ENCODE measurements at places on chromosomes 12 and 14. TPM values are rescaled to one million over a fixed set of nuclear protein-coding genes. Genes with fewer than 3 reads are reported as not detected.

GRCh38 chr12:96343347-96343954 is 56.8 kb downstream of the CDK17 start:
- H3K27ac ChIP-seq = peak overlapping the region; percentile 26
- H3K4me3 ChIP-seq = peak overlapping the region; percentile 51
- H3K4me1 ChIP-seq = peaks cover 32% of the 10 kb centered on the region

DNA sequence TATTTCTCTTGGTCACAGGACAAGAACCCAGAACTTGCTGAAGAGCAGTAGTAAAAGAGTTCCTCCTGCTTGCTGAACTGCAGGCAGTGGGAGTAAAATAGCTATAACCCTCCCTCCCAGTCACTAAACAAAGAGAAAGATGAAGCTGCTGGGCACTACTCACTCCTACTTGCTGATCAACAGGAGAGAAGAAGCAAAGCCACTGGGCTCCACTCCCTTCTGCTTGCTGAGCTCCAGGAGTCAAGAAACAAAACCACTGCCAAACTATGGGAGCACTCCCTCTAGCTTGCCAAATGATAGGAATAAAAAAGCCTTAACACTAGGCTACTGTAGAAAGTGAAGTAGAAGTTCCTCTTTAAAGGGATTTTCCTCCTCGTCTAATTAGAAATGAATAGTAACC is 155.3 kb downstream of the RASSF9 start:
- no peaks in the 10 kb centered on the region for H3K36me3 ChIP-seq
- H3K4me3 ChIP-seq = no peak overlapping the region
- H3K27me3 ChIP-seq = no peaks in the 10 kb centered on the region
- DNase-seq = no peak
- no peak overlapping the region for H3K27ac ChIP-seq

GYS2 gene
- 0.14 TPM for total RNA-seq

PPP4R4 gene
- 0.57 TPM for total RNA-seq

DNA sequence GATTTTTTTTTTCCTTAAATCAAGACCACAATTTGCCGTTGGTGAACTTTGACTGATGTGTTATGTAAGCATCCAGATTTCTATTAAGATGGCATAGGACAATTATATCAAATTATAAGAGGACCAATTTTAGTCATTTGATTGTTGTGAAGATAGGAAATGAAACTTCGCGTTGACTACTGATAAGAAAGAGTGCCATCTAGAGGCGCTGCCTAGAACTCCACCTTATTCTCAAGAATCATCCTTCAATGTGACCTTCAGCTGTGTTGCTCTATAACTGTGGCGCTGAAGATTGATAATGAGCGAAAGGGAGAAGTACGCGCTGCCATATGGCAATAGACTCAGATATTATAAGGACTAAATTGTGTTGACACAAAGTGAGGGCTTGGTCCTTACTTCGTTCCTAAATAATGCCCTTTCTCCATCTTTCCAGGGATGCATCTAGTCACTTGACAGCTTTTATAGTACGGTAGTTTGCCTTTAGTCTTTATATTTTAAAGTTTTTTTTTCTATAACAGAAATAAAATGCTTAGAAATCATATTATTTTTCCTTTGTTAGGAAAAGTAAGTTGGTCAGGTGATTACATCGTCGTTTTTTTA is 350.8 kb upstream of the STXBP6 start:
- no peak overlapping the region for H3K27ac ChIP-seq
- H3K27me3 ChIP-seq = no peaks in the 10 kb centered on the region
- H3K36me3 ChIP-seq = no peaks in the 10 kb centered on the region
- DNase-seq = no peak
- H3K4me1 ChIP-seq = no peaks in the 10 kb centered on the region
- H3K4me3 ChIP-seq = no peak overlapping the region

ART4 gene
- total RNA-seq = not detected

- H3K4me1 ChIP-seq = peaks cover 30% of the 10 kb centered on the region
- H3K27ac ChIP-seq = no peak overlapping the region
- peaks cover 46% of the 10 kb centered on the region for H3K27me3 ChIP-seq
- H3K4me3 ChIP-seq = no peak overlapping the region
These were observed 100.3 kb downstream of the SAMD4A start for GRCh38 chr14:54667026-54667744.

DNA sequence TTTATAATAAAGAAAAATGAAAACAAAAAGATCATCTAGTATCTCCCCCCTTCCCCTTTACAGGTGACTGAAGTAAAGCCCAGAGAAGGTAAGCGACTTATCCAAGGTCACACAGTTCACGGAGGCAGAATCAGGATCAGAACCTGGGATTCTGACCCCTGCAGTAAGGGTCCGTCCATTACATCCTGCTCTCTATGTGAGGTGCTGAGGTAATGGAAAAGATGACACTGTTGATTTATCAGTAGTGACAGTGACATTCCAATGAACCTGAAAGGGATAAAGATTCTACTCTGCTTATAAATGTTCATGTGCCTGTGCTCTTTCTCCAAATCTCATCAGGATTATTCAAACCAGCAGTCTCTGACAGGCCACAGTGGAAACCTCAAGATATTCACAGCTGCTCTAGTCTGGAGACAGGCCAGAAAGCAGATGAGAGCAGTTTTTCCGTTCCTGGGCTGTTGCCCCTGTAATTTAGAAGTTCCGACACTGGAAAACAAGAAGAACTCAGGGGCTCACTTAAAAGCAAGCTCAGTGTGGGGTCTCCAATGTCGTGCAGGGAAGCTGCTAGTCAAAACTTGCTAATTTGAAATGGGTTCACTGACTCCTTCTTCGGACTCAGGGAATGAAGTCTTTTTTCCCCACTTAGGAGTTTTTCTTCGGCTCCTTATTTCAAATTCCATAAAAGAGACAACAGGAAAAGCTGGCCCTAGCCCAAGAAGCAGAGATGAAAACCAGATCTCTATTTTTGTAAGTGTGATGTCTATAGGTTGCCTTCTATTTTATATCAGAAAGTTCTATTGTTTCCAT is 131.8 kb upstream of the EEA1 start:
- H3K27me3 ChIP-seq = peaks cover 14% of the 10 kb centered on the region
- H3K27ac ChIP-seq = peak overlapping the region; percentile 62
- DNase-seq = no peak
- peaks cover 4% of the 10 kb centered on the region for H3K36me3 ChIP-seq

- H3K4me3 ChIP-seq = no peak overlapping the region
- no peaks in the 10 kb centered on the region for H3K4me1 ChIP-seq
- H3K27me3 ChIP-seq = peaks cover 5% of the 10 kb centered on the region
- H3K36me3 ChIP-seq = no peaks in the 10 kb centered on the region
- no peak overlapping the region for H3K27ac ChIP-seq
These were observed 849 bp upstream of the PLD4 start for GRCh38 chr14:104923640-104924420.

- peaks cover 4% of the 10 kb centered on the region for H3K4me1 ChIP-seq
- DNase-seq = no peak
- H3K27ac ChIP-seq = no peak overlapping the region
- peaks cover 3% of the 10 kb centered on the region for H3K36me3 ChIP-seq
- H3K27me3 ChIP-seq = peaks cover 10% of the 10 kb centered on the region
- no peak overlapping the region for H3K4me3 ChIP-seq
These were observed 18.7 kb upstream of the CREBL2 start for GRCh38 chr12:12592930-12593329.

- peaks cover 8% of the 10 kb centered on the region for H3K4me1 ChIP-seq
- H3K27me3 ChIP-seq = peaks cover 28% of the 10 kb centered on the region
- DNase-seq = no peak
- H3K27ac ChIP-seq = no peak overlapping the region
- H3K36me3 ChIP-seq = peaks cover 2% of the 10 kb centered on the region
- H3K4me3 ChIP-seq = no peak overlapping the region
These were observed 132.7 kb downstream of the SSPN start for GRCh38 chr12:26327975-26328644.

GRCh38 chr12:106841510-106842302 is 67.2 kb downstream of the RIC8B start:
- no peak overlapping the region for H3K4me3 ChIP-seq
- H3K27me3 ChIP-seq = no peaks in the 10 kb centered on the region
- no peak for DNase-seq
- H3K4me1 ChIP-seq = peaks cover 11% of the 10 kb centered on the region
- no peak overlapping the region for H3K27ac ChIP-seq

Measured in activated naive CD8-positive, alpha-beta T cell treated with anti-CD3 and anti-CD28 coated beads, Interleukin-2, amount 10 ng/mL, durations not matched to agents 7 days and 5 days (primary cell).